ENCODE measurements at places on chromosomes 11 and 22. TPM values are rescaled to one million over a fixed set of nuclear protein-coding genes. Genes with fewer than 3 reads are reported as not detected.

Gene MMP13
- total RNA-seq, result not detected

GRCh38 chr11:63015521-63016215 lies at the start of gene SLC22A8:
Gene SLC22A8, minus strand, starts transcription at chr11:63015841. Its CDS starts 883 bp downstream, at chr11:63014958.
- no peak for DNase-seq

GRCh38 chr11:84870486-84870885 lies 756.7 kb downstream of the DLG2 start:
- DNase-seq, result no peak

DNA sequence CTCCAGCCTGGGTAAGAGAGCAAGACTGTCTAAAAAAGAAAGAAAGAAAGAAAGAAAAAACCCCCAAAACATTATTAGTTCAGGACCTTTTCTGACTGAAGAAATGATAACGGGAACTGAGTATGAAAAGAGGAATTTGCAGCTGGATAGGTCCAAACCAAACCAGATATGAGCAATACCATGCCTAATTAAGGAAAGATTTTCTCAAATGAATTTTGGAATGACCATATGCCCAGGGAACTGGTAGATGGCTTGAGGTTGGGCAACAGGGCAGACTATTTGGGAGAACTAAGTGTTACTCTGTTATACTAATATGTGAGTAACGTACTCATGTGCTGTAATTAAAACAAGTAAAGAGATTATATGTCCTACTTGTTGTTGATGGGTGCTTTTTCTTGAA lies 186.1 kb downstream of the TMEM135 start:
- DNase-seq, result no peak

- DNase-seq, result no peak
Measured at GRCh38 chr11:105181521-105181920, 42.0 kb upstream of the CARD18 start.

DNA sequence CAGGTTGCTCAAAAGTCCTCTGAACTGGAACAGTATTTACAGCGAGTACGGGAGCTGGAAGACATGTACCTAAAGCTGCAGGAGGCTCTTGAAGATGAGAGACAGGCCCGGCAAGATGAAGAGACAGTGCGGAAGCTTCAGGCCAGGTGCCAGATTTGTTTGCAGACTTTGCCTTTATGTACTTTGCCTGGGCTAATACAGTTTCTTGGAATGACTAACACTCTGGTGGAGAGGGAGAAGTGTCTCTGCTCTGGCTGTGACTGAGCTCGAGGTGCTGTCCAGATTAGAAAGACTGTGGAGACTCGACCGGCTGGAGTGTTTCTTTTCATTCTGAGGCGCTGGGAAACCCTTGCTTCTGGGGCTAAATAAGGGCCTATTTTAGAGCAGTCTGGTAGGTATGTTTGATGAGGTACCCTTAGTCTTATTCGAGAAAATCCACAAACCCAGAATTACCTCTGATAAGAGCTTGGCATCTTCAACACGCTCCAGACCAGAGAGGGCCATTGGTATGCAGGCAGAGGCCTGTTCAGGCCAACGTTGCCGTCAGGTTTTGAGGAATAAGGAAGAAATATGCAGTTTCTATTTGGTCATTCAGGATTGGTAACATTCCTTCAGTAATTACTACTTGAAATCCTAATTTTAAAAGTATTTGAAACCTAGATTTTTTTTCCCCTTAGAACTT lies 76.5 kb downstream of the SWAP70 start:
- DNase-seq, result no peak

DNA sequence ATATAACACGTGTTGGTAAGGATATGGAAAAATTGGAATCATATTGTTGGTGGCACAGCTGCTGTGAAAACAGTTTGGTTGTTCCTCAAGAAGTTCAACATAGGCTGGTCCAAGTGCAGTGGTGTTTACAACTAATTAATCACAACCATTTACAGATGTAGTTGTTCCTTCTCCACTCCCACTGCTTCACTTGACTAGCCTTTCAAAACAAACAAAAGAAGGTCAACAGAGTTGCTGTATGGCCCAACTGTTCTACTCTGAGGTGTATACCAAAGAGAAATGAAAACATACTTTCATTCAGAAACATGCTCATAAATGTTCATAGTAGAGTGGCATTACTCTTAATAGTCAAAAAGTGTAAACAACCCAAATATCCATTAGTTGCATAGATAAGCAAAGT lies 36.6 kb upstream of the ACAT1 start:
- DNase-seq, result no peak

DNA sequence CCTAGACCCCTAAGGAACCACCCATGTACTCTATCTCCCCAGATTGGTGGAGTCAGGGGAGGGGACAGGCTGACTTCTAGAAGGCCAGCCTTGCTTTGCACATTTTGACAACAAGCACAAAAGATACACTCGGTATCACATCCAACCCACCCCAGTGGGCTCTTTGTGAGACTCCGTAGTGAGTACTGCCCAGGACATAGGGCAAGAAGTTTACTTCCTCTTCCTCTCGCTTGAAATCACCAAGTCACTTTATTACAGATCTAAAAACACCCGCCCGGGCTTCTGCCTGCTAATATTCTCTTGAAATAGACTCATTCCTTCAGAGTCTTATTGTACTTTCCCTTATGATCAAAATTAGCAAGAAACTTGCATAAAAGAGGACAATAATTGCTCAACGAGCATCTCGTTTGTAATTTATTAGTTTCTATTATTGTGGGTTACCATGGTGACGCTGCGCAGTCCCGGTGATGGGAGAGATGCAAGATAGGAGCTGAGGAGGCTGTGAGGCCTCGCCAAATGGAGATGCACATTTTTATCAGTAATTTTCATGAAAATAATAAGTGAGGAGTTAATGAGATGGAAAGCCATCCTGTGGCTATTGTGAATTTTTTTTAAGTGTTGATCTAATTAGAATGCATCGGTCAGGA lies 96.9 kb downstream of the FEZ1 start:
- DNase-seq, result no peak

- peak; percentile 37 for DNase-seq
Measured at GRCh38 chr11:3056296-3057068, 741 bp downstream of the CARS1 start.

DNA sequence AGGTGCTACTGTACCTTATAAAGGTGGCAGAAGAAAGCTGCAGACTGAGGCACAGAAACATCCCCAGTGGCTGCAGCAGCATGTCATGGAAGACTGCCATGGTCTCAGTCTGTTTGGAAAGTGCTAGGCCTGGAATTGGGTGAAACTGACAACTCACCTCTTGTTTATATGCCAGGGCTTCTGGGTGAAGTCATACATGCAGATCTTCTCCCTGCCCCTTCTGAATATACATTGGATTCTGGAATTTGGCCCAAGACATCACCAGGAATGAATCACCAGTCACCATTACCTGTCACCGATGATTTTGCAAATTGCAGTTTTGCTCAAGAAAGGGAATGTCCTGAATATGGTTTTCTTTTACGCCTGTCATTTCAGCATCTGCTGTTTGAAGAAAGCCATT lies at the start of gene PLET1:
Gene PLET1 (minus strand): TSS at position 371 of the 400 bp plus-strand sequence. CDS start 271 bp downstream, at position 100.
- DNase-seq, result no peak
